ENCODE measurements at places on chromosomes 2 and 18. TPM values are rescaled to one million over a fixed set of nuclear protein-coding genes. Genes with fewer than 3 reads are reported as not detected.

Gene SERPINB12
- not detected for total RNA-seq

Gene FHL2
- 79.0 TPM for total RNA-seq

Gene PTPN2
- total RNA-seq, result 21.5 TPM

Gene ASIC4
- total RNA-seq, result 0.06 TPM

Gene RAX
- total RNA-seq, result not detected

Gene RNU2-63P
- not detected for total RNA-seq

Gene UGT1A4
- not detected for total RNA-seq

Gene GPR39
- total RNA-seq, result 8.5 TPM

Gene CCDC74B
- total RNA-seq, result 6.1 TPM

Gene C1GALT1C1L
- 2.2 TPM for total RNA-seq

Gene ACKR3
- 36.4 TPM for total RNA-seq

Gene CFC1
- not detected for total RNA-seq

Gene SMAD2
- total RNA-seq, result 74.5 TPM

Gene CD207
- total RNA-seq, result not detected

Gene PLCD4
- 0.31 TPM for total RNA-seq

Gene SF3B6
- total RNA-seq, result 170 TPM

Gene ORMDL1
- total RNA-seq, result 45.6 TPM

Gene TUBA4B
- 0.26 TPM for total RNA-seq

Gene ASPRV1
- total RNA-seq, result 0.17 TPM

Gene TMEFF2
- 0.29 TPM for total RNA-seq

Gene TMEM150A
- total RNA-seq, result 12.6 TPM

Gene TFCP2L1
- 0.85 TPM for total RNA-seq

Gene INPP5D
- 0.69 TPM for total RNA-seq
